ENCODE measurements at places on chromosomes 2 and 18. TPM values are rescaled to one million over a fixed set of nuclear protein-coding genes. Genes with fewer than 3 reads are reported as not detected.

- DNase-seq = no peak
Measured at GRCh38 chr2:26849056-26849999, 1.4 kb downstream of the DPYSL5 start.

The SNRNP200 gene
- 39.7 TPM for total RNA-seq

- DNase-seq = no peak
Measured at GRCh38 chr2:8146132-8147005, 535.5 kb upstream of the ID2 start.

- no peak for DNase-seq
Measured at GRCh38 chr18:57544936-57545660, 41.4 kb downstream of the FECH start.

The DTYMK gene
- total RNA-seq = 33.2 TPM

DNA sequence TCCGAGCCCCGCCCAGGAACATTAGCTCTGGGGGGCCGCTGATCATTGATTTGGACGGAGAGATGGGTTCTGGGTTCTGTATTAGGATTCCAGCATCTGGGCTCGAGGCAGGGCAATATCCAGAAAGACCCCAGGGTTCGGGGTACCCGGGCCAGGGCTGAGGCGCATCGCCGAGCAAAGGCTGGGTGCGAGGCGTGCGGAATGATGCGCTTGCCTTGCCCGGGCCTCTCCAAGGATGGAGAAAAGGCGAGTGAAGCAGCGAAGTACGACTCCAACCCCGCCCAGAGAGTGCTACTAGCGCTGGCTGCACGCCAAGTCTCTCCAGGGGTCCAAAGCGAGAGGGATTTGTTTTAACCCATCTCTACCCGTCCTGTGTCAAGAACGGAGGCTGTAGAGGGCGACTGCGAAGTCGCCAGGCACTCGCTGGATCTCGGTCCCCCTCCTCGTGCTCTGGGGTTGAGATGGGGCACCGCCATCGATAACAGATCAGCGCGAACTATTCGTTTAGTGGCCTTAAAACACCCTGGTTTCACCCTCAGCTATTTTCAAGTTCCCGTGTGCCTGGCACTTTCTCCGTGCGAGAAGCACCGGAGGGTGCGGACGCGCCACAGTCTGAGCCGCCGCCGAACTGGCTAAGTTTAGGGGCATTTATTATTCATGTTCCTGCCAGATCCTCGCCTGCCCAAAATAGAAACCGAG lies 1.9 kb downstream of the ADCYAP1 start:
- no peak for DNase-seq

- no peak for DNase-seq
Measured at GRCh38 chr2:232892843-232893242, 22.8 kb downstream of the SNORC start.

The CHPF gene
- 196 TPM for total RNA-seq

GRCh38 chr2:3142961-3143571 lies 234.6 kb downstream of the EIPR1 start:
- DNase-seq = no peak

DNA sequence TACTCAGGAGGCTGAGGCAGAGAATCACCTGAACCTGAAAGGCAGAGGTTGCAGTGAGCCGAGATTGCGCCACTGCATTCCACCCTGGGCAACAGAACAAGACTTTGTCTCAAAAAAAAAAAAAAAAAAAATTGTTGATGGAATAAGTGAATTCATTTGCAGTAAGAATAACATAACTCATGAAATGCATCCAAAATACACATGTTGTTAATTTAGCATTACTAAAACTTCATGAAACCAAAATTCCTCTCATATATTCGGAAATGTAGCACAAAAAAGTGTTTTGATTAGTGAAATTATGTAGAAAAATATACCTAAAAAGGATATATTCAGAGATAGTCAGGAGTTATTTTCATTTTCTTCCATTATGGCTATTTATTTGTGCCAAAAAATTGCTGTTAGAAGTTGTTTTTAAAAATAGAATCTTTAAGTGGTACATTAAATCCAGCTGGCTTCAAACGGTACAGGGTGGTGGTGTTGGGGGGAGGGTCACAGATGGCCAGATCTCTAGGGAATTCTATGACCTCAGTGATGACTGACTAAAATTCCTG lies 78.2 kb upstream of the UGP2 start:
- DNase-seq = peak; percentile 37

The SNTG2 gene
- under 0.01 TPM for total RNA-seq

- DNase-seq = no peak
Measured at GRCh38 chr2:229257985-229258384, 13.1 kb downstream of the PID1 start.

The CYP27A1 gene
- 16.1 TPM for total RNA-seq

GRCh38 chr2:172861098-172861497 lies 125.5 kb downstream of the RAPGEF4 start:
- DNase-seq = peak; percentile 19

- no peak for DNase-seq
Measured at GRCh38 chr2:209121691-209122090, 302.2 kb upstream of the MAP2 start.

GRCh38 chr2:164065038-164065437 lies 329.2 kb upstream of the FIGN start:
- no peak for DNase-seq

DNA sequence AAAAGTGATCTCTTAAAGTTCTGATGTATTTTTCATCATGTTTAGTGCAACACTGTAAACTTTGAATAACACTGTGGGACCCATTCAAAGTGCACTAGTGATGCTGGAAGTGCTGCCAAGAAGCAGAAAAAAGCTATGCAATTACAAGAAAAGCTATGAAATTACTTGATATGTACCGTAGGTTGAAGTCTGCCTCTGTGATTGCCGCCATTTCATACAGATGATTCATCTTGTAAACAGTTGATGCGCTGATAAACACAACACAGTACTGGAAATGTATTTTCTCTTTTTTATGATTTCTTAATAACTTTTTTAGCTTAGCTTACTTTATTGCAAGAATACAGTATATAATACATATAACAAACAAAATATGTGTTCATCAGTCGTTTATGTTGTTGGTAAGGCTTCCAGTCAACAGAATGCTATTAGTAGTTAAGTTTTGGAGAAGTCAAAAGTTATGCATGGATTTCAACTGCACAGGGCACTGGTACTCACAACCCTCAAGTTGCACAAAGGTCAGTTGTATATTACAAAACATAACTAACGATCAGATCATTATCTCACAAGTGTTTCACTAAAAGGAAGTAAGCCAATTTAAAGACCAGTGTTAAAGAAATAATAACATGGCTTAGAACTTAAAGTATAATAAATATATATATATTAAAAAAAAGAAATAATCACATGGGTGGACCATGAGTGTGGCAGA lies 82.0 kb downstream of the SGPP2 start:
- no peak for DNase-seq

The SPDYA gene
- total RNA-seq = 1.3 TPM

DNA sequence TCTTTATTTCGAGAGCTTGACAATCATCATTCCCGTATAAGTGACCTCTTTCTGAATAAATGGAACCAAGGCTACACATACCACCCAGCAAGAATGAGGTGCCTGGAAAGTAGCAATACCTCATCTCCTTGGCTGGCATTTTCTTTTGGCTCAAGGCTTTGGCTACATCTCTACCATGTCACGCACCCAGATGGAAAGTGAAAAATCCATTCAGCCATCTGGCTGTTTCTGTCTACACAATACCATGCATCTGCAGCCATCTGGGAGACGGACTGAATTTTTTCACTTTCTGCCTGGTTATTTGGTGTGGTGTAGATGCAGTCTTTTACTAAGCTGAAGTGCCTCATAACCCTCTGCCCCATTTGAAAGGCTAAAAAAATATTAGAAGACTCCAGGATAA lies 566.9 kb downstream of the BCL11A start:
- no peak for DNase-seq

- DNase-seq = peak; percentile 90
Measured at GRCh38 chr2:157182834-157183396, 74.6 kb upstream of the GALNT5 start.

DNA sequence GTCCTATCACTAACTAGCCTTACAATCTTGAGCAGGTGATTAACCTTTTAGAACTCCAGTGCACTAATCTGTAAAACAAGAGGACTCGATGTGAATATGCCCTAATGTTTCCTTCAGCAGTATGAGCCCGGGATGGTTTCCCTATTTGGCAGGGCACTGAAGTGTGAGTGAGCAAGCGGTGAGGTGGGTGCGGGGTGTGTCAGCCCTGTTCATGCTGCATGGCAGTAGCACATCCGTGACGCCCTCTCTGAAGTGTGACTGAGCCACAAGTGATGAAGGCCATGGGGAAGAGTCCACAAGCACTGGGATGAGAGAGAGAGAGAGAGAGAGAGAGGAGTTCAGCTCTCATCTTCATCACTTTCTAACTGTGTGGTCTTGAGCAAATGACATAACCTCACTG lies 168.7 kb downstream of the SETBP1 start:
- no peak for DNase-seq

All from fibroblast of villous mesenchyme (primary cell).